Posterior vena cava (tissue), 2 donors: ENCODE measurements at places on chromosomes 12 and 14. TPM values are rescaled to one million over a fixed set of nuclear protein-coding genes. Genes with fewer than 3 reads are reported as not detected.
A peak's percentile ranks its signal among the peaks of the same experiment; 100 is the strongest.

HCAR1 gene
- 3.3 TPM for total RNA-seq

ACVRL1 gene
- 95.7 TPM for total RNA-seq

- DNase-seq: no peak
Observed at GRCh38 chr14:94773061-94773648, 3.2 kb upstream of the GSC start.

DNA sequence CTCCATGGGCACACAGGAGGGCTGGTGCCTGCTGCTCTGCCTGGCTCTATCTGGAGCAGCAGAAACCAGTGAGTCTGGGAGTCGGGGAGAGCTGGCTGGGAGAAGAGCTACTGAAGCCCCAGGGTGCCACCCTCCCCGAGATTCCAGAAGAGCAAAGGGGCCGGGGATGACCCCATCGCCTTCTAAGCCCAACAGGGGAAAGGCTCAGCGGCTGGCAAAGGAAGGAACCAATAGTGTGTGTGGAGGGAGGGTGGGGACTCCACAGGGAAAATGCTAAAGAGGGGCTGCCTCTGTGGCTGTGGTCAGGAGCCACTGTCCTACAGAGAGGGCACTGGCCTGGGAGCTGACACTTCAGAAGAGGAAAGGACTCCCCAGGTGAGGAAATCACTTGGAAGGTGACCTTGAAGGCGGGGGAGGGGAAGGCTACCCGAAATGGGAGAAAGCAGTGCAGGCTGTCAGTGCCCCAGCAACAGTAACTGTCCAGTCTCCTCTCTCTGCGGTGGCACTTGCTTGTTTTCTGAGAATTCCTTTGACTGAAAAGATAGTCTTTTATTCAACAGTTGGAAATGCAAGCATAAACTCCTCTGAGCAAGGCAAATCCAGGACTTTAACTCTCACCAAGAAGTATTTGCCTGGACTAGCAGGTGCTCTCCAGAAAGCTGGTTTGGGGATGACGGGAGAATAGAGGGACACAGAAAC, 552 bp downstream of the TAPBPL start:
- DNase-seq: peak; percentile 63

DNA sequence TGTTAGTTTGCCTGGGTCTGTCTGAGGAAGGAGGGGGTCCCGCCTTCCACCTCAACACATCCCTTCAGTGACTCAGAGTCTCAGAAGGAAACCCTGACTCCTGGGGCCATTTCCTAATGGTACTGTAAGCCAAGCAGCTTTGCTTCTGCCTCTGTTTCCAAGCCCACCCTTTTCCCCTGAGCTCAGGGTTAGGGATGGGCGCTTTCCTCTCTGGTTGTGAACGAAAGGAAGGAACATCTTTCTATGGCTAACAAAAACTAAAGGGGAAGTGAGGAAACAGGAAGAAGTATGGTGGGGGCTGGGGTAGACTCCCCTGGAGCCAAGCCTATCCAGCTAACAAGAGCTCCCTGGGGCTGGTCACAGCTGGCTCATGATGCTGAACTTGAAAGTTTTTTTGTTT, 11.6 kb upstream of the UNC119B start:
- DNase-seq: no peak

ACOT6 gene
- not detected for total RNA-seq

STAC3 gene
- total RNA-seq: 2.8 TPM

KRT75 gene
- not detected for total RNA-seq

DNA sequence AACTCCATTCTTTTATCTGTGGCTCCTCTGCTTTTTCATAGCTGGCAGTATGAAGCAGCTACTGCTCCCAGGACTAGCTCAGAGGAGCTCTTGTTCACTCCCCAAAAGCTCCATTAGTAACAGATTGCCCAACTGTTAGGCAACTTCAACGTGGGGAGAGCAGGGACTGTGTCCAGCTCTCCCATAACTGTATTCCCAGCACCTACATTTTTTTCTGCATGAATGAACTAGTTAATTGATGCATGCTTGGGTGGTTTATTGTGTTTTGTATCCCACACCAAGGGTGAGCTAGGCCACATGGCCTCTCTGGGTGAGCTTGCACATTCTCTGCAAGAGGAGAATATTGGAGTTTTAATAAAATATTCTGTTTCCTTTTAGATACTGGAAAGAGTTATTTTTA, 15.2 kb downstream of the STON2 start:
- DNase-seq: no peak

GRCh38 chr14:71472356-71473340, 459.6 kb upstream of the RGS6 start:
- no peak for DNase-seq

- no peak for DNase-seq
Observed at GRCh38 chr12:68962877-68963855, 30.2 kb upstream of the CPM start.
